ENCODE measurements at places on chromosomes 16 and 17. TPM values are rescaled to one million over a fixed set of nuclear protein-coding genes. Genes with fewer than 3 reads are reported as not detected.
A peak's percentile ranks its signal among the peaks of the same experiment; 100 is the strongest.

GRCh38 chr17:18259621-18260331, 686 bp upstream of the MIEF2 start:
- peak; percentile 29 for ATAC-seq

- peak; percentile 76 for ATAC-seq
These were observed 8.0 kb upstream of the FASN start for GRCh38 chr17:82105882-82106687.

The SYT17 gene
- total RNA-seq, result 2.0 TPM

- no peak for ATAC-seq
These were observed 80.8 kb downstream of the GAS7 start for GRCh38 chr17:10117581-10118001.

The KIF2B gene
- total RNA-seq, result not detected

DNA sequence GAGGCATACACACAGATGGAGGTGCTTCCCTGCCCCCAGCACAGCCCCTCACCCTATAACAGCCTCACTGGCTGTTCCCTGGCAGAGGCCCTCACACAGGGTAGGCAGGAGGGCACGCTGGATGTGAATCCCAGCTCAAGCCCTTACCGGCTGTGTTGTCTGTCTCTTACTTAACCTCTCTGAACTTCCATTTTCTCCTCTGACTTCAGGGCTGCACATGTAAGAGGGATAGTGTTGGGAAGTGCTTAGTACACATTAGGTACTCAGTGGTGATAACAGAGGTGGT, 24.6 kb upstream of the EIF1 start:
- ATAC-seq, result no peak

GRCh38 chr16:3511286-3512180, 10.7 kb downstream of the CLUAP1 start:
- ATAC-seq, result no peak

The TBKBP1 gene
- 3.1 TPM for total RNA-seq

GRCh38 chr17:17938388-17939107, 33.7 kb downstream of the TOM1L2 start:
- ATAC-seq, result peak; percentile 93

- no peak for ATAC-seq
These were observed 314.7 kb downstream of the HAPSTR1 start for GRCh38 chr16:9406038-9406712.

- ATAC-seq, result no peak
These were observed 54.1 kb upstream of the CREBBP start for GRCh38 chr16:3934491-3935181.

Measured in esophagus mucosa (tissue), 1 donor.